Smooth muscle cell of bladder (primary cell): ENCODE measurements at places on chromosomes 12 and 14. TPM values are rescaled to one million over a fixed set of nuclear protein-coding genes. Genes with fewer than 3 reads are reported as not detected.

TOMM20L gene
- total RNA-seq: not detected in 2 replicates

CCDC175 gene
- total RNA-seq: not detected in 2 replicates

NGDN gene
- total RNA-seq: 45.9 and 50.8 TPM in 2 replicates

SINHCAF gene
- total RNA-seq: 10.4 and 10.5 TPM in 2 replicates

MSI1 gene
- not detected in 2 replicates for total RNA-seq

FGF23 gene
- total RNA-seq: not detected in 2 replicates

NFE2 gene
- 0.18 and 0.28 TPM in 2 replicates for total RNA-seq

FAIM2 gene
- total RNA-seq: 5.4 and 5.5 TPM in 2 replicates

ABHD12B gene
- total RNA-seq: under 0.01 TPM in 1 of 2 replicates, not detected in the other

SUOX gene
- total RNA-seq: 8.7 and 9.2 TPM in 2 replicates

FOXG1 gene
- total RNA-seq: under 0.01 TPM in 2 replicates

KLRD1 gene
- under 0.01 and 0.46 TPM in 2 replicates for total RNA-seq

RERG gene
- total RNA-seq: 0.28 TPM in 2 replicates

KRT2 gene
- total RNA-seq: not detected in 2 replicates

ADCY4 gene
- total RNA-seq: 3.4 and 5.3 TPM in 2 replicates

NFATC4 gene
- total RNA-seq: 48.2 and 66.7 TPM in 2 replicates

SMIM41 gene
- total RNA-seq: 1.4 and 9.8 TPM in 2 replicates

MANSC1 gene
- total RNA-seq: 0.92 and 1.00 TPM in 2 replicates

REC8 gene
- 0.85 and 1.2 TPM in 2 replicates for total RNA-seq

TAS2R31 gene
- total RNA-seq: 2.4 and 3.7 TPM in 2 replicates

CEP128 gene
- 1.8 and 2.6 TPM in 2 replicates for total RNA-seq

KRT71 gene
- not detected in 2 replicates for total RNA-seq

SOS2 gene
- total RNA-seq: 15.4 and 15.6 TPM in 2 replicates

AP4S1 gene
- total RNA-seq: 3.1 and 4.0 TPM in 2 replicates

TEX52 gene
- total RNA-seq: not detected in 2 replicates

TMEM253 gene
- total RNA-seq: not detected in 2 replicates

SYT1 gene
- total RNA-seq: 1.6 and 2.0 TPM in 2 replicates

CELA1 gene
- not detected in 2 replicates for total RNA-seq

CLEC2D gene
- 1.4 and 1.8 TPM in 2 replicates for total RNA-seq

PRKD1 gene
- total RNA-seq: 12.4 and 18.4 TPM in 2 replicates

TMED10 gene
- 224 and 262 TPM in 2 replicates for total RNA-seq

RNASE8 gene
- not detected in 2 replicates for total RNA-seq

CIT gene
- total RNA-seq: 2.8 and 5.1 TPM in 2 replicates

CPNE6 gene
- not detected in 2 replicates for total RNA-seq

PTMS gene
- total RNA-seq: 18.7 and 28.0 TPM in 2 replicates

TAS2R19 gene
- total RNA-seq: 4.0 and 4.1 TPM in 2 replicates

PTGER2 gene
- 6.6 and 8.4 TPM in 2 replicates for total RNA-seq

TAS2R13 gene
- 0.65 and 0.85 TPM in 2 replicates for total RNA-seq

CLEC1A gene
- total RNA-seq: 0.09 TPM in 1 of 2 replicates, not detected in the other

TMTC2 gene
- 36.4 and 49.8 TPM in 2 replicates for total RNA-seq

NYNRIN gene
- total RNA-seq: 6.4 and 10.2 TPM in 2 replicates

B4GALNT1 gene
- 0.55 and 0.85 TPM in 2 replicates for total RNA-seq

PA2G4 gene
- total RNA-seq: 86.5 and 93.8 TPM in 2 replicates

PTPRO gene
- 0.85 and 1.3 TPM in 2 replicates for total RNA-seq

DPY19L2 gene
- 1.8 and 3.8 TPM in 2 replicates for total RNA-seq

SYNDIG1L gene
- not detected in 2 replicates for total RNA-seq

LIN7A gene
- 7.0 and 12.7 TPM in 2 replicates for total RNA-seq

ACSM4 gene
- total RNA-seq: not detected in 2 replicates

FGF6 gene
- not detected in 2 replicates for total RNA-seq

HOXC12 gene
- total RNA-seq: not detected in 2 replicates

B4GALNT3 gene
- total RNA-seq: under 0.01 TPM in 1 of 2 replicates, not detected in the other

PTGDR gene
- under 0.01 TPM in 1 of 2 replicates, not detected in the other for total RNA-seq

CAPS2 gene
- total RNA-seq: 6.7 and 7.5 TPM in 2 replicates

HCAR1 gene
- under 0.01 and 0.09 TPM in 2 replicates for total RNA-seq

ZDHHC22 gene
- total RNA-seq: not detected in 2 replicates
